ENCODE measurements at places on chromosomes 4 and X.

- DNase-seq, result no peak
Observed at GRCh38 chrX:119698845-119699244, 5.9 kb upstream of the SEPTIN6 start.

- no peak for DNase-seq
Observed at GRCh38 chr4:115396034-115396433, 282.6 kb upstream of the NDST4 start.

- peak; percentile 55 for DNase-seq
Observed at GRCh38 chr4:109560687-109561461, 828 bp downstream of the MCUB start.

- no peak for DNase-seq
Observed at GRCh38 chrX:68652326-68653170, 5.1 kb downstream of the STARD8 start.

GRCh38 chr4:141248486-141248885 lies 27.8 kb downstream of the ZNF330 start:
- no peak for DNase-seq

- no peak for DNase-seq
Observed at GRCh38 chr4:41177016-41177415, 37.3 kb downstream of the APBB2 start.
